Activated CD4-positive, CD25-positive, alpha-beta regulatory T cell treated with anti-CD3 and anti-CD28 coated beads, Interleukin-2, amount 50 U/mL, for 72 hours (primary cell): ENCODE measurements at places on chromosomes 11 and 22.

DNA sequence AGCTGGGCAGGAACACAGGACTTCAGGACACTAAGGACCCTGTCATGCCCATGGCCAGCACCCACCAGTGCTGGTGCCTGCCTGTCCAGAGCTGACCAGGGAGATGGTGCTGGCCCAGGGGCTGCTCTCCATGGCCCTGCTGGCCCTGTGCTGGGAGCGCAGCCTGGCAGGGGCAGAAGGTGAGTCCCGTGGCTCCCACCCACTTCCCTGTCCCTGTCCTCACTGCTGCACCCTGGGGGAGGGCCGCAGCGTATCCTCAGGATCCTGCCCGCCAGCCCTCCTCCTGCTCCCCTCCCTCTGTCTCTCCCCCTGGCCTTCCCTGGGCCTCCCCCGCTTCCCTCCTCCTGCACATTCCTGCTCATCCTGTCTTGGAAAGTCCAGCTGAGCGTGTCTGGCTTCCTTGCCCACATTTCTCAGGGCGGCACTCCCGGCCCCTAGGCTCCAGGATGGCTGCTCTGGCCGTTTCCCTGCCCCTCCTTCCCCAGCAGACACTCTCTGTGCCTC lies 8.7 kb downstream of the CSF2RB start:
- no peak for DNase-seq

- no peak for DNase-seq
These were observed 3.8 kb downstream of the MOB2 start for GRCh38 chr11:1482581-1483444.

- DNase-seq = no peak
These were observed 41.9 kb downstream of the BCR start for GRCh38 chr22:23222033-23222792.

DNA sequence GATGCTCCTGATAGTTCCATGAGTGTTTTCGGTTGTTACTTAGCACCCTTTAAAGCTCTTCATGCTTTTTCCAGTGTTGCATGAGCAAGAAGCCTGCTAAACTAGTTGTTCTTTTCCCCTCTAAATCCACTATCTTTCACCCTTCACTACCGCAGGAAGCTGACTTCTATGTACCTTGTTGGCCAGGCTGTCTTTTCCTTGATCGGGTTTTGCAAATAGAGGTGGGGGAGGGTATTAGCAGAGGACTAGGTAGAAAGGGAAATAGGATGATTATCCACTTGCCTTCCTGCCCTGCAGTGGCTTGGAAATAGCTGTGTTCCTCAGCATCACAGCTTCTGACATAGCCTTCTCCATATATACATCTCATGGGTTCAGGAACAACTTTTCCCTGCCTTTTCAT lies 23.9 kb downstream of the AASDHPPT start:
- no peak for DNase-seq

- DNase-seq = no peak
These were observed 46.8 kb downstream of the PAMR1 start for GRCh38 chr11:35478471-35479091.

DNA sequence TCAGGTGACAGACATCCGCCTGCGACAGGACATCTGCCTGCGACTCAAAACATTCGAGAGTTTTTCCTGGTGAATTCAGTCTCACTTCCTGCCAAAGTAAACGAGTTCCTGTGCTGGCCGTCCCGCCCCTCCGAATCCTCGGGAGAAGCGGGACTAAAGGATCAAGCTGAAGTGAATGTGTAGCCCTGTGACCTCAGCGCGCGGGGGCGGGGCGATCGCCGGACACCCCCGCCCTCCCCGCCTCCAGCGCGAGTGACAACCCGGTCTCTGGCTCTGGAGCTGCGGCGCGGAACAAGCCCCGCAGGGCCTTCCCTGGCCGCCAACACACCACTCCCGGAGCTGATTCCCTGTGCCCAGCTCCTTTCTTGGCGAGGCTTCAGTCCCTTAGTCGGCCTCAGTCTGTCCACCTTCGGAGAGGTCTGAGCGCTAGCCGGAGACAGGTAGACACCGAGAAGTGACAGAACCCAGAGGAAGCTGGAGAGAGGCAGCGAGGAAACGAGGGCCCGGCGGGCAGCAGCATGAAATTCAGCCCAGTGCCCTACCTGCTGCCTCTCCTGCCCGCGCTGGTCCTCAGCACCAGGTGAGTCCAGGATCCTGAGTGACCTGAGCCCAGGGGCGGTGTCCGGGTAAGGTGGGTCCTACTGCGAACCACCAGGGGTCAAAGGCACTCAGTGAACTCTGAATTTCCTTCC lies 766.4 kb upstream of the LUZP2 start:
- no peak for DNase-seq

- DNase-seq = no peak
These were observed 122.6 kb upstream of the LMO1 start for GRCh38 chr11:8386134-8386864.

GRCh38 chr22:38222797-38223119 lies 21.0 kb downstream of the MAFF start:
- DNase-seq = no peak

- no peak for DNase-seq
These were observed 20.0 kb downstream of the THY1 start for GRCh38 chr11:119403021-119403420.

- no peak for DNase-seq
These were observed 15.3 kb upstream of the SLC25A1 start for GRCh38 chr22:19193879-19194278.

DNA sequence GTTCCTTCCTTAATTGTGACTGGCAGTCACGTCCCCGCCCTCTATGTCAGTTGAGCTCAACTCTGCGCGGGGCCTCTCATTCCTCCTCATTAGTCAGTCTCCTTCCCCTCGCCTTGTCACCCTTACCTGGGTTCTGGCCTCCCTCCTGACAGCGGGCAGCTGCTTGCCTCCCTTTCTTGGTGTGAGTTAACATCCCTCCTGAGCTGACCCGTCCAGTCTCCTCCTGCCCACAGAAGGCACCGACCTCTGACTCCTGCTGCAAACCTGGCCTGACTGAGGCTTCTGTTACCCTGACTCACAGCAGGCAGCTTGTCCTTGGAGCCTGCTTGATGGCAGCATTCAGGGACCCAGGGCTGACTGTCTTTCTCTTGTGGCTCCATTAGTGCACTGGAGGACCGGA lies 45.2 kb downstream of the GRIK4 start:
- no peak for DNase-seq

DNA sequence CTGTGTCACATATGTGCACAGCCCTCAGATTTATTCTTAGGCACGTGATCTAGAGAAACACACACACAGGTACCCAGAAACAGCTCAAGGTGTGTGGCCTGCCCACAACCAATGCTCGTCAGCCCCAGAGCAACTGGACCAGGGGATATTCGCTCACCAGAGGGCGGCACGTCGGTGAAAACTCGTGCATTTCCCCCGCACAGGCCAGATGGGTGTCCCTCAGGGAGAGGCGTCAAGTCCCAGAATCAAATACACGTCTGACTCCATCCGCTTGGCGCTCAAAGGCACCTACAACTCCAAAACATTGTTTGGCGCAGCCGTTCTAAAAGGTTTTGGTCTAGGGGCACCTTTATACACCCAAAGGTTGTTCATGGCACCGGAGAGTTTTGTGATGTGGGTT lies 429.0 kb downstream of the BRD1 start:
- no peak for DNase-seq

DNA sequence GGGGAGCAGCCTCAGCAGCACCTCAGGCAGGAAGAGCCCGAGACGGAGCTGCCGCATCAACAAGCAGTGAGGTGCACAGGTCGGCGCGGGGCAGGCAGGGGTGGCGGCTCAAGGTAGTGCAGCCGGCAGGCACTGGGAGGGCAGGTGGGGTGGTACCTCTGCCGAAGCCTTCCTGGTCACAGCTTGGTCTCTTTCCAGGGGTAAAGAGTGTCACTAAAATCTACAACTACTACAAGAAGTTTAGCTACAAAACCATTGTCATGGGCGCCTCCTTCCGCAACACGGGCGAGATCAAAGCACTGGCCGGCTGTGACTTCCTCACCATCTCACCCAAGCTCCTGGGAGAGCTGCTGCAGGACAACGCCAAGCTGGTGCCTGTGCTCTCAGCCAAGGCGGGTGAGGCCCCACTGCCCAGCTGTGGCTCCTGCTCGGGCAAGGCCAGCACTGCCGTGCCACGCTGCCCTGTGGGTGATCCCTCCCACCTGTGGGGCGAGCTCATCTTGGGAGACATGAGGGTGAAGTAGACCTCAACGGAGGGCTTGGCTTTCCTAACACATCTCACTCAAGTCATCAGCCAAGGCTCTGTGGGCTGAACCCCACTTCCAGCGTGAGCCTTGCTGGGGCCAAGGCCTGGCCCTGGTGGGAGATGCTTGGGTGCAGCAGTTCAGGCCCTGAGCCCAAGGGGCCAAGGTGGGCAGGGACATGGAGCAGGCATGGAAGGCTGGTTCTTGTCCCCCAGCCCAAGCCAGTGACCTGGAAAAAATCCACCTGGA lies 13.6 kb downstream of the GATD1 start:
- no peak for DNase-seq

GRCh38 chr22:19760951-19761724 lies 560 bp downstream of the TBX1 start:
- no peak for DNase-seq

DNA sequence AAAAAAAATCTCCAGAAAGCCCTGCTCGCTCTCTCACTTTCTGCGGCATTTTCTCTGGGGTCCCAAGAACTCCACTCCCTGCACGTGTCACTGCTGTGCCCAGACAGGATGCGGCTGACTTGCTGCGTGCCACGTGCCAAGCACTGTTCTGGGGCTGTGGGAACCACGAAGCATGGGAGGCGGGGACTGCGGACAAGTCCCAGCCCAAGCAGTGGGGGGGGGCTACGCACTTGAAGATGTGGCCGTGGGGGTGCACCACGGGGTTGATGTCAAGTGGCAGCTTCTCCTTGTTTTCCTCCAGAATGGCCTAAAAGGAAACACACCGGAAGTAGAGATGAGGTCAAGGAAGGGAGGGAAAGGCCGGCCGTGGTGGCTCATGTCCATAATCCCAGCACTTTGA lies 10.8 kb downstream of the TTLL12 start:
- DNase-seq = no peak

- DNase-seq = no peak
These were observed 15.7 kb upstream of the ADSL start for GRCh38 chr22:40330615-40331014.

DNA sequence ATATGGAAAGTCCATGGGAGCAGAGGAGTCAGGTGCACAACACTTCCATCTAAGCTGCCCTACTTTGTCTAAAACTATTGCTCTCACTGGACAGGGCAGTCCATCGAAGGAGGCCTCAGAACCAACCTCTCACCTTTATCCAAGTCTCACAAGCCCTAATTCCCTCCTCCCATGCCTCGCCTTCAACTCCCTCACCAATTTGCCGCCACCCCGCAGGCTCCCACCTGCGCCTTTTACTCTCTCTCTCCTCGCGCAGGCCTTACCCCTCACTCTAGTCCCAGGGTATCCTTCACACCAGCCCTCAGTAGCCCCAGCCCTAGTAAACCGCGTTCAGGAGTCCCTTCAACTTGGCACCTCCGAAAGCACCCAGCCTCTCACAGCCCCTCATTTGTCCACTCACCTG lies 451 bp downstream of the FHIP1B start:
- no peak for DNase-seq

- no peak for DNase-seq
These were observed 858 bp downstream of the OAF start for GRCh38 chr11:120211522-120212258.

- no peak for DNase-seq
These were observed 606 bp downstream of the DRG1 start for GRCh38 chr22:31400023-31400397.

GRCh38 chr22:46010207-46010867 lies 33.4 kb upstream of the WNT7B start:
- DNase-seq = no peak

- DNase-seq = no peak
These were observed 74.6 kb downstream of the CASP12 start for GRCh38 chr11:104823657-104824056.

- no peak for DNase-seq
These were observed 740.9 kb downstream of the METTL15 start for GRCh38 chr11:28849053-28849452.

DNA sequence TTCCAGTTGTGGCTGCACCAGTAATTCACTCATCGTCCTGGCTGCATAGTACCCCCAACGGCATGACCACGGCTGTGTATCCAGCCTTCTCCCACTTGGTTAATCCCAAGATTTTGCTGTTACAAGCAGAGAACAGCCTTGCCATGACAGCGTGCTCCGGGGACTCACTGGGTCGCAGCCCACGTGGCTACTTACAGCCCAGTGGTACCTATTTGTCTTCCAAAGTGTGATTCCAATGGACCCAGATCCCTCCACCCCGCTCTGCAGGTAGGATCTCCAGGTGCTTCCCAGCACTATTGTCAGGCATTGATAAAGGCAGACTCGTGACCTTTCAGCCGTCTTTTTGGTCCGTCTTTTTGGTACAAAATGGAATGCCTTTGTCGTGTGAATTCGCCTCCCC lies 119.0 kb upstream of the FGF3 start:
- no peak for DNase-seq

- DNase-seq = no peak
These were observed 6.3 kb downstream of the SYT7 start for GRCh38 chr11:61574611-61575010.

DNA sequence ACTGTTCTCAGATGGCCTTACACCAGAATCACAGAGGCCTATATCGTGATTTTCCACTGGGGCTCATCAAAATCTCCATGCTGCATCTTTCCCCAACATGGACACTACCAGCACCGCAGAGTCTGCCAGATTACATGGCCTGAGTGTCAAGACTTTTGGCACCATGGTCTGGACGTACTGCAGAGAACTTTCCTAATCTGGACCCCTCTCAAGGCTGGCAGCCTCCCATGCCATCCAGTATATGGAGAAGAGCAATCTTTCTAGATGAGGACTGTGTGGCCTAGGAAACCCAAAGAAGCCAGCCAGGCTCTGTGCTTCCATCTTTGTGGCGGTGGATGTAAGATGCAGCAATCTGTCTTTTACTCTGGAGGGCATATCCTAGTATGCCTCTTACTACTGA lies 139.2 kb downstream of the ADAMTS15 start:
- DNase-seq = no peak

- no peak for DNase-seq
These were observed 403.2 kb upstream of the DDI1 start for GRCh38 chr11:103633068-103633788.

GRCh38 chr22:16962501-16962900 lies 45.5 kb downstream of the GAB4 start:
- no peak for DNase-seq

DNA sequence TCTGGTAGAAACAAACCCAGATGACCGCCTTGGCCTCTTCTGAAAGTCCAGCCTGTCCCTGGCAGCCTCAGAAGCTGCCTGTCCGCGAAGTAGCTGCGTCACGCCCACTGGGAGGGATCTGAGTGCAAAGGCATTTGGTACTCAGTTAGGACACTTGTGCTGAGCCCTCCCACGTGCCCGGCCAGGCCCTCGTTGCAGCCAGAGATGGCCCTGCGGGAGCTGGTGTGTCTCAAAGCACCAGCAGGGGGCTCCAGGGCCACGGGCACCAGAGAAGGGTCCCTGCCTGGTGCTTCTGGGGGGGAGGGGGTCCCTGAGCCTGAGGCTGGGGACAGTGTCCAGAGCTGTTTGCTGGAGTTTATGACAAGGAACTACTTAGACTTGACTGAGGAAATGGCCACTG lies 5.8 kb downstream of the SELENOO start:
- no peak for DNase-seq

GRCh38 chr22:45863981-45864751 lies 112.8 kb downstream of the WNT7B start:
- DNase-seq = peak; percentile 82
